GM23248 (cell line): ENCODE measurements at places on chromosomes 16 and 17.
A peak's percentile ranks its signal among the peaks of the same experiment; 100 is the strongest.

- DNase-seq, result peak; percentile 78
Observed at GRCh38 chr17:4142107-4142900, 526 bp downstream of the ZZEF1 start.

DNA sequence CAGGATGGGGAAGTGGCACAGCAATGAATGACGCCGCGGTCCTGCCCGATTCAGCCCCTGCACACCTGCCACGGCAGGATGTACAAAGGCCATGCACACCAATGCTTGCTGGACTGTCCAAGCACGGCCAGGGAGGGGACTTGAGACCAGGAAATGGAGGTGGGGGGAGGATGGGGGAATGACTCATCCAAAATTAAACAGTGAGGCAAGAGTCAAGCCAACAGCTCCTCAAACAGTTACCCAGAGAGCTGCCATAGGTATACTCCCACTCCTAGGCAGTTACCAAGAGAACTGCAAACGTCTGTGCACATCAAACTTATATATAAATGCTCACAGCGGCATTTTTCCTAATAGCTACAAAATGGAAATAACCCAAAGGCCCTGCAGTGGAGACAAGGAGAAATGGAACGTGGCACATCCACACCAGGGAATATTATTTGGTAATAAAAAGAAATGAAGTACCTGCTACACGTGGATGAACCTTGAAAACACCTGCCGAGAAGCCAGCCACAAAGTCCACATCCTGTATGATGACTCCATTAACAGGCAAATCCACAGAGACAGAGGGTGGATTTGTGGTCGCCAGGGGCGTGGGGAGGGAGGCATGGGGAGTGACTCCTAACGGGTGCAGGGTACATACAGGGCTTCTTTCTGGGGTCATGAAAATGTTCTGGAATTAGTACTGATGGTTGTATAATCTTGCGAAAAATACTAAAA, 54.1 kb downstream of the VAC14 start:
- peak; percentile 92 for DNase-seq

DNA sequence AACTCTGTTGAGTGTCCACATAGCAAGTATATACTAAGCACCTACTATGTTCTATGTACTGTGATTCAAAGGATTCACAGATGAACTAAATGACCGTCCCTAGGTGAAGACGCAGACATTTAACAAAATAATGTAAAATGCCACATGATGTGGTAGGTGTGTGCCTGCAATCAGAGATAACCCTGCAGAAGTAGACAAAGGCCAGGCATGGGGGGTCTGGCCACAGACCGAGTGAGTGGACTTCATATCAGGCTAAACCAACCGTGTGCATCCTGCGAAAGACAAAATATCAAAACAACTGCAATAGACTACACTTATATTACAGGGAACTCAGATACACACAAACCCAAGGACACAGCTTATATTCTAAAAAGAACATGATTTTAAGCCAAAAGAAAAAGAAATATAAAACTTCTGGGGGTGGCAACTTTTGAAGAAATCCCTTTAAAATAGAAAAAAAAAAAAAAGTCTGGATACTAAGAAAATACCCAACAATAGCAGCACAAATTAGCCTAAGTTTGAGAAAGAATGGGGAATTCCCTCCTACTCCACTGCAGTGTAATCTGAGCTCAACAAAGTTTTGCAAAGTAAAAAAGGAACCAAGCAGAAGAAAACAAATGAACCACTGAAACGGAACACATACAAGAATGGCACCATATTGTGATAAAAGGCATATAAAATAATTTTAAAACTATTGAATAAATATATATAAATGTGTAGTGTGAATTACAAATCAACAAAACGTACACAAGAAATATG, 12.3 kb downstream of the HSDL1 start:
- no peak for DNase-seq

DNA sequence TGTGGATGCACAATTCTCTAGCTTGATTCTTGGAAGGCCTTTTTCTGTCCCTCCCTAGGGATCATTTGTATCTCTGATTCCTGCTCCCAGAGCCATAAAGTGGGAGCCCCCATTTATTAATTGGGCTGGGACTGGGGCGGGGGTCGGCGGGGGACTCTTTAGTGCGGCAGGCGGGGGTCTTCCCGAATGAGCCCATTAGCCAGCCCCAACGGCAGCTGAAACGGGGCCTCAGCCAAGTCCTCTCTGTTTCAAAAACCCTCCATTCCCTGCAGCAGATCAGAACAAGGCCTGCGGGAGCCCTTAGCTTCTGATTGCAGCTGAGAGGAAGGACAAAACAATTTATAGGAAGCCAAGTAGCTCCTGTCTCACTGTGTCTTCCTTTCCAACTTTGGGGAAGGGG, 67.1 kb downstream of the NEUROD2 start:
- DNase-seq, result no peak

DNA sequence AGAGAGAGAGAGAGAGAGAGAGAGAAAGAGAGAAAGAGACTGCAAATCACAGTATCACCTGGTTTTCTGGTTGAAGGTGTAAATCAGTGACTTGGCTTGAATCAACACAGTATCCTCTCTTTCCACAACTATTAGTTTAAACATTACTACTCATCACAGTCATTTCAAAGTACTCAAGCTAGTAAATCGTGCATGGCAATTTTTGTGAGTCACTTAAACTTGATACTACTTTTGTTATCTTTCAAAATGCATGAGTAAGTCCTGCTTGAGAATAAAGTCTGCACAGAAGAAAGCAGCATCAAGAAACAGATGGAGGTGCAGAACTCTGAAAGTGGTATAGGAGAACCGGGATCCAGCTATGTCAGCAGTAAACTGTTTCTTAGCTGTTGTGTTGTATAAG, 535.4 kb downstream of the CDH8 start:
- no peak for DNase-seq

GRCh38 chr16:88962478-88963152, 14.4 kb downstream of the CBFA2T3 start:
- no peak for DNase-seq

DNA sequence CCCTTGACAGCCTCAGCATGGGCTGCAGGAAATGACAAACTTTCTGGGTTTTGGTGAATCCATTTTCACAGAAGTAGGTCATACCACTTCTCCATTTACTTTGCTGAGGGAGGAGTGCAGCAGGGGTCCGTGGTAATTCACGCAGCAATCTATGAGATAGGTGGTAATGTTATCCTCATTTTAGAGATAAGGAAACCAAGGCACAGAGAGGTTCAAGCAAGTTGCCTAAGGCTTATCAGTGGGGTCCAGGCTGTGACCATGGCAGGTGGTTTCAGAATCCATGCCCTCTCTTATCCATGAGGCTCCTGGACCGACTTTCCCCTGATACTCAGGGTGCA, 12.6 kb downstream of the TBX4 start:
- DNase-seq, result no peak

DNA sequence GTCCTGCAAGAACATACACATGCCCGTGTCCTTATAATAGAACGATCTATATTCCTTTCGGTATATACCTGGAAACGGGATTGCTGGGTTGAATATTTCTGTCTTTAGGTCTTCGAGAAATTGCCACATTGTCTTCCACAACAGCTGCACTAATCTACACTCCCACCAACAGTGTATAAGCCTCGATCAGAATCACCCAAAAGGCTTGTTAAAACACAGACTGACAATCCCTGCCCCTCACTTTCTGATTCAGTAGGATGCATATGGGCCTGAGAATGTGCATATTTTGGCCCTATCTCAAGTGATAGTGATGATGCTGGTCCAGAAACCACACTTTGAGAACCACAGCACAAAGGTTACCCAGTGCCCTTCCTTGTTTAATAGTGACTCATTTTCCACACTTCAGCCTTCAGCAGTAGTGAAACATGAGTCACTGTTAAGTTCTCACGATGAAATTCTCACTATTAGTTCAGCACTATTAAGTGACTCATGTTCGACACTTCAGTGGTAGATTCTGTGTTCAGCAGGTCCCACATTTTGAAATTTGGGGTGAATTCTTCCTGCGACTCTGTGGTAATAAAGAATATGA, 215.6 kb downstream of the GRIN2A start:
- DNase-seq, result peak; percentile 4

DNA sequence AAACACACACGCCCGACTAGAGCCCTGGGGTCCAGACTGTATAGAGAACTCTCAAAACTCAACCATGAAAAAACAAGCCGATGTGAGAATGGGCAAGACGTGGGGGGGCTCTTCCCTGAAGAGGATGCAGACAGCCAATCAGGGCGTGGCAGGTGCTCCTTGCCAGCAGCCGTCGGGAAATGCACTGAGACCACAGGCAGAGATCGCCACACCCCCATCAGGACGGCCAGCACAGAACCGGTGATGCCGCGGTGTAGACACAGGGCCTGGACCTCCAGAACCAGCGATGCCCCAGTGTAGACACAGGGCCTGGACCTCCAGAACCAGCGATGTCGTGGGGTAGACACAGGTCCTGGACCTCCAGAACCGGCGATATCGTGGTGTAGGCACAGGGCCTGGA, 169.2 kb downstream of the LAT start:
- DNase-seq, result no peak

- no peak for DNase-seq
Observed at GRCh38 chr17:27669850-27670249, 38.9 kb downstream of the LGALS9 start.

DNA sequence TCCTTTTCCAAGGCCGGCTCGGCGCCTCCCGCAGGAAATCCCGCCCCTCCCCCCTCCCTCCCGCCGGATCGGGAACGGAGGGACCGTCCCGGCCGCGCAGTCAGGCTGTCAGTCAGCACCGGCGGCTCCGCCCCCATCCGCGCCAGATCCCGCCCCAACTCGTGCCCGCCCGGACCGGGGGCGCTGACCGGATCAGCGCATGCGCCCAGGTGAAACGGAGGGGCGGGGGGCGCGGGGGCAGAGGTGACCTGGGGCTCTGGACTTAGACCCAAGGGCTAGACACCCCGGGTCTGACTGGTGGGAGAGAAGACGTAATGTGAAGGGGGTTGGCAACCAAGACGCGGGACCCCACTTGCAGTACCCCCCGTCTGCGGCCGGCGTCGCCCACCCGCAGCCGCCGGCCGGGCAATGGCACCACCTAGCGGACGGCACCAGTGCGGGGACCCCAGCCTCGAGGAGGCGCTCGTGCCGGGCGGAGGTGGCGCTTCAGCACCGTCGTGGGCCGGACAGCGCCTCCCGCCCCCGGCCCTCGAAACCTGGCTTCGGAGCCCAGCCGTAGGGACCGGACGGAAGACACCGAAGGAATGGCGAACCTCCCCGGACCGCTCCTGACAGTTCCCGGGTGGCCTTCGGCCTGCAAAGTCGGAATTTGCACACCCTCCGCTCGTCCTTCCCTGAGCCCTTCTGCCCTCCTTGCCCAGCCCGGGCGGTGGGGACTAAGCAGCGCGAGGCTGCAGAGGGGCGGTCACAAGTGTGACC, at the start of gene CASKIN2:
TSS of gene CASKIN2 (minus strand) at position 42 of the 759 bp plus-strand sequence. CDS start 1,733 bp downstream, outside the sequence.
- peak; percentile 91 for DNase-seq

GRCh38 chr17:27218719-27219488, 75.0 kb upstream of the WSB1 start:
- no peak for DNase-seq

GRCh38 chr17:6094453-6094852, 24.3 kb downstream of the WSCD1 start:
- DNase-seq, result no peak

- DNase-seq, result peak; percentile 67
Observed at GRCh38 chr17:76005263-76006149, 4.9 kb downstream of the CDK3 start.

- no peak for DNase-seq
Observed at GRCh38 chr16:53202398-53202797, 147.6 kb downstream of the CHD9 start.

DNA sequence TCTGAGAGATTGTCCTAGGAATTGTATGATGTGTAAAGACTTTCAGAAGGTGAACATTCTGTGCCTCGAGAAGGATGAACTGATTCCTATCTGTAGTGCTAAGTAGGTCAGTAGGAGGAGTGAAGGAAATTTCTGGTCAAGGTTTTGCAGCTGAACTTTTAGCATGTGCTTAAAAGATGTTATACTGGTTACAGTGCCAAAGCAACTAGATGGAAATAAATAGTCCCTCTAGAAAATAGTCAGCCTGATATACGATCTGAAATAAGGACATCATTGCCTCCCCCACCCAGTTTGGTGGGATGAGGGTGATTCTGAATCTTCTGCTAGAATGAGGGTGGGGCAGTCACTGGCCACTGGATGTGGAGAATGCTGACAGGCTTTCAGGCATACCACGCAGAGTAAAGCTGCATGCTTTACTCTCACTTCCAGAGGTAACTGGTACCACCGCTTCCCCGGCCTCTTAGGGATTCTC, 57.2 kb upstream of the VPS4A start:
- DNase-seq, result peak; percentile 45

- DNase-seq, result no peak
Observed at GRCh38 chr16:75262104-75262799, 10.8 kb upstream of the BCAR1 start.

GRCh38 chr17:68302666-68303065, 11.4 kb downstream of the ARSG start:
- DNase-seq, result no peak

DNA sequence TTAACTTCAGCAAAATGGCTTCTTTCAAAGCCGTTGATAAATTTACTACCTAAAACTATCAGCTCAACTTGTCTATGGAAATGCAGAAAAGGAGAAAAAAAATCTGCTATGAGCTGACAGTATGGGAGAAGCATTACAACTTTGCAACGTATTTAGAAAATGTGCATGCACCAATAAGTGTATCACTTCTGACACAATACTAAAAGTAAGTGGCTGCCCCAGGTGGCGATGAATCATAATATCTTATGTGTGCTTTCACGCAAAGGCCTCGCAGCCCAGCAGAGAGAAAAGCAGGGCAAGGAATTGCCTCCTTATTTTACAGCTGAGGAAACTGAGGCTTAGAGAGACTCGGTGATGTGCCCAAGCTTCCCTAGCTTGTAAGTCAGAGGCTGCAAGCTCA, 101.8 kb downstream of the SALL1 start:
- no peak for DNase-seq

DNA sequence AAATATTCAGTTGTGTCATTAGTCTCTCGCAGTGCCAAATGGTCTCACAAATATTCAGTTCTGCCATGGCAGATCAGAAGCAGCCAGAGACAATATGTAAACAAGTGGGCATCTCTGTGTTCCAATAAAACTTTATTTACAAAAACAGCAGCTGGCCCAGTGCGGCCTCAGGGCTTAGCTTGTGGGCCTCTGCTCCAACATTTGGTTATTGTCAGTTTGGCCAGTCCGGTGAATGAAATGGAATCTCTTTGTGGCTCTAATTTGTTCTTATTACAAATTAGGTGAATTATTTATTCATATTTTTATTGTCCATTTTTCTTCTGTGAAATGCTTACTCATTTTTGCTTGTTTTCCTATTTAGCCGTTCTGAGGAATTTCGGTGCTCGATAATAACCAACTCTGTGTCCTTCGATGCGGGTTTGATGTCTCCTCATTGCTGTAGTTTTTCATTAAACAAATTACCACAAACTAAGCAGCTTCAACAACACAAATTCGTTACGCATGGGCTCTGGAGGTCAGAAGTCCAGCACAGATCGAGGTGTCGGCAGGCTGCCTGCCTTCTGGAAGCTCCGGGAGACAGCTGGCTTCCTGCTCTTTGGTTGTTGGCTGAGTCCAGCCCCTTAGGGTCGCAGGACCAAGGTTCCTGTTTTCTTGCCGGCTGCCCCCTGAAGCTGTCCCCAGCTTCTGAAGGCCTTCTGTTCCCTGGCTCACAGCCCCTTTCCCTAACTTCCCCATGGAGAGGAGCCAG, 4.1 kb upstream of the SLC38A10 start:
- no peak for DNase-seq

GRCh38 chr17:80180192-80180591, 10.4 kb downstream of the CARD14 start:
- no peak for DNase-seq

GRCh38 chr16:57244463-57244766, 644 bp upstream of the ARL2BP start:
- DNase-seq, result peak; percentile 16
